Lung microvascular endothelial cell (primary cell): ENCODE measurements at places on chromosomes 3 and 15. TPM values are rescaled to one million over a fixed set of nuclear protein-coding genes. Genes with fewer than 3 reads are reported as not detected.
A peak's percentile ranks its signal among the peaks of the same experiment; 100 is the strongest.

LSG1 gene
- total RNA-seq = 48.6 and 54.6 TPM in 2 replicates

THSD4 gene
- total RNA-seq = 20.2 and 21.4 TPM in 2 replicates

DNA sequence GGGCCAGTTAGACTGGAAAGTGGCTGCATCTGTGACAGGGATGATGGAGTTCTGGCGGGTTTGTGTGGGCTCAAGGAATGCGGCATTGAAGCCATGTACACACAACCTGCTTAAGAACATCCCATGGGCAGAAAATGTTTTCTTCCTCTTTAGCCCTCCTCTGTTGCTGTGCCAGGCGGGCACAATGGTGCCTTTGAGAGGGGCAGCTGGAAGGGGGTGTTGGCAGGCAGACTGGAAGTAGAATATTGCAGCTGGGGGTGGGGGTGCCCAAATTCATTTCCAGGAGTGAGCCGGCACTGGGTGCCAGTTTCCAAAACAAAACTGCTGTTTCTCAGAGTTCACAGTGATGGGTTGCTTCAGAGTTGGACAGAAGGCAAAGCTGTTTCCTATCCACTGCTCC is 91.8 kb upstream of the ETV5 start:
- DNase-seq = no peak

CIB2 gene
- 2.2 and 2.8 TPM in 2 replicates for total RNA-seq

- DNase-seq = no peak
Observed at GRCh38 chr3:13772885-13773745, 106.8 kb downstream of the WNT7A start.

- no peak for DNase-seq
Observed at GRCh38 chr3:177371888-177372287, 174.6 kb upstream of the TBL1XR1 start.

GRCh38 chr15:67579967-67580366 is 37.5 kb downstream of the MAP2K5 start:
- DNase-seq = no peak

- DNase-seq = no peak
Observed at GRCh38 chr3:151460774-151461450, at the start of gene IGSF10. IGSF10 (minus strand) TSS chr3:151461061; CDS start chr3:151458709, 2,352 bp downstream.

DNA sequence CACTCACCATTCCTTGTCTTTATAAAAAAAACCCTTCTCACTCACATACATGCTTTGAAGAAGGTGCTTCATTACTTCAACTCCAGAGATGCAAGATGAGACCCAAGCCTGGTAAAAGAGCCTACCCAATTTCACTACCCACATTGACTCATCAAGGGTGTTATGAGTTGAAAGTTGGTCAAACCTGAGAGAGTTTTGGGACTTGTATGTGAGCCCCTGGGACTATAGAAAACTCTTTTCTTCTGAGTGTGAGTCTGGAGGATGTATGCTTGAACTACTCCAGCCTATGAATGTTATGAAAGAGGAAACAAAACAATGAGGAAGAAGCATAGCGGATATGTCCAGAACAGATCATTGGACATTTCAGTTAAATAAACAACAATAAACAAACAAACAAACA is 106.5 kb upstream of the SATB1 start:
- DNase-seq = no peak

CLRN1 gene
- total RNA-seq = not detected in 2 replicates

GRCh38 chr3:114892880-114893279 is 254.2 kb downstream of the ZBTB20 start:
- DNase-seq = no peak

PFKFB4 gene
- 0.60 and 1.5 TPM in 2 replicates for total RNA-seq

GRCh38 chr15:64452988-64453688 is 7.2 kb upstream of the ZNF609 start:
- DNase-seq = peak; percentile 38

DNA sequence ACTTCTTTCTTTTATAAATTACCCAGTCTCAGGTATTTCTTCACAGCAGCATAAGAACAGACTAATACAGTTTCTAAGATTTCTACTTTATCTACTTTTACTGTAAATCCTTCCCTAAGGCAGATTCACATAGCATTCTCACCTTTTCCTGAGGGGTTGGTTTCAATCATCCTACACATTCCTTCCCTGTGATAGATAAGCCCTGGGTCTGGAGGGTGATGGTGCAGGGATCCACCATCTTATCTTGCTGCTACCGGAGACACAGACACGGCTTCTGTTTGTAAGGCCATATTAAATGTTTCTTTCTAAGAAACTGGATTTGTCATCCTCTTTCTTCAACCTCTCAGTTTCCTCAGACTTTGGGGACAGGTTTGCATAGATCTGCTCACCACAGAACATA is 6.1 kb downstream of the IQCF5 start:
- DNase-seq = no peak

DNA sequence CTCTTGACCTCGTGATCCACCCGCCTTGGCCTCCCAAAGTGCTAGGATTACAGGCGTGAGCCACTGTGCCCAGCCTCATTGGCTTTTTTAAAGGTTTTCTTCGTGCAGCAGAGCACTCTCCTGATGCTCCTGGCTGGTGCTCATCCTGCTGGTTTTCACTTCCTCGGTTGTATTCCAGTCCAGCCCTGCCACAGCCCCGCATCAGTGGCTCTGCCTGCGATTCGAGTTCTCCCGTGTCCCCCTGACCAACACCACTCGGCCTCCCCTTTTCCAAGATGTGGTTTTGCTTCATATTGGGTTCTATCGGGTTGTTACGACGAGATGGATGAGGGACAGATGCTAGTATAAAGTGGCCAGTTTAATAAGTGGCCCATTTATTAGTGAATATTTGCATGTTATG is 27.8 kb downstream of the EFCC1 start:
- no peak for DNase-seq

DNA sequence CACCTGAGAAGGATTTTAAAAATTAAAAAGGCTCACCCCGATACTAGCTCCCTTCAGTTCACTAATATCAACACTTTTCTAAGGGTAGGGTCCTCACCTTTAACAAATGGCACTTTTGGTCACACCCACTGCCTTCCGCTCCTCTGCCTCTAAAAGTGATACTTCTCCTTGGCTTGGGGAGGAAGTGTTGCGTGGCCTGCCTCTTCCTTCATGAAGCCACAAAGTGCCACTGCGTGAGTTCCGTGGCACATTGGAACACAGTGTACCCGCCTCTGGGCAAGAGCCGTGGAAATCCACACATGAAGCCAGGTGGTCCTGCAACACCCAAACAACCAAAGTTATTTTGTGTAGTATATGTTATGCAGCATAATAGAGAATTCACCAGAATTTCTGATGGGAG is 3.9 kb downstream of the B4GALT4 start:
- DNase-seq = no peak

- DNase-seq = peak; percentile 19
Observed at GRCh38 chr3:184805351-184806038, 6.5 kb upstream of the VPS8 start.

- DNase-seq = no peak
Observed at GRCh38 chr3:161369531-161369930, 1.8 kb downstream of the SPTSSB start.

ANKUB1 gene
- total RNA-seq = not detected in 2 replicates

- peak; percentile 45 for DNase-seq
Observed at GRCh38 chr3:174125267-174125824, 727.8 kb downstream of the NLGN1 start.

MAP2K5 gene
- total RNA-seq = 2.8 and 3.1 TPM in 2 replicates

GRCh38 chr15:101056366-101057334 is 137.5 kb downstream of the LRRK1 start:
- DNase-seq = peak; percentile 46

GRCh38 chr3:129695230-129695629 is 88.8 kb upstream of the PLXND1 start:
- no peak for DNase-seq

DNA sequence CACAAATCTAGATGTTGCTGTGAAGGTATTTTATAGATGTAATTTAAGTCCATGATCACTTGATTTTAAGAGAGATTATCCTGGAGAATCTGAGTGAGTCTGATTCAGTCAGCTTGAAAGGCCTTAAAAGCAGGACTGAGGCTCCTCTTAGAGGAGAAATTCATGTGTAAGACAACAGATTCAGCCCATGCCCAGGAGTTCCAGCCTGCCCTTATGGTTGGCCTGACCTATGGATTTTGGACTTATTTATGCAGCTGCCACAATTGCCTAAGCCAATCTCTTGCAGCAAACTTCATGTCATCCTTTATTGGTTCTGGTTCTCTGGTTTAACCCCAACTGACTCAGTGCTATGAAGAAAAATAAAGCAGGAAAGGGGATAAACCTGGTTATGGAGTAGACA is 296.5 kb upstream of the RASGRP1 start:
- DNase-seq = peak; percentile 17

- DNase-seq = no peak
Observed at GRCh38 chr15:69532066-69532465, 79.4 kb downstream of the RPLP1 start.

- DNase-seq = no peak
Observed at GRCh38 chr3:158103887-158104327, 2.3 kb downstream of the SHOX2 start.
